ENCODE measurements at places on chromosomes 11 and 22. TPM values are rescaled to one million over a fixed set of nuclear protein-coding genes. Genes with fewer than 3 reads are reported as not detected.

DNA sequence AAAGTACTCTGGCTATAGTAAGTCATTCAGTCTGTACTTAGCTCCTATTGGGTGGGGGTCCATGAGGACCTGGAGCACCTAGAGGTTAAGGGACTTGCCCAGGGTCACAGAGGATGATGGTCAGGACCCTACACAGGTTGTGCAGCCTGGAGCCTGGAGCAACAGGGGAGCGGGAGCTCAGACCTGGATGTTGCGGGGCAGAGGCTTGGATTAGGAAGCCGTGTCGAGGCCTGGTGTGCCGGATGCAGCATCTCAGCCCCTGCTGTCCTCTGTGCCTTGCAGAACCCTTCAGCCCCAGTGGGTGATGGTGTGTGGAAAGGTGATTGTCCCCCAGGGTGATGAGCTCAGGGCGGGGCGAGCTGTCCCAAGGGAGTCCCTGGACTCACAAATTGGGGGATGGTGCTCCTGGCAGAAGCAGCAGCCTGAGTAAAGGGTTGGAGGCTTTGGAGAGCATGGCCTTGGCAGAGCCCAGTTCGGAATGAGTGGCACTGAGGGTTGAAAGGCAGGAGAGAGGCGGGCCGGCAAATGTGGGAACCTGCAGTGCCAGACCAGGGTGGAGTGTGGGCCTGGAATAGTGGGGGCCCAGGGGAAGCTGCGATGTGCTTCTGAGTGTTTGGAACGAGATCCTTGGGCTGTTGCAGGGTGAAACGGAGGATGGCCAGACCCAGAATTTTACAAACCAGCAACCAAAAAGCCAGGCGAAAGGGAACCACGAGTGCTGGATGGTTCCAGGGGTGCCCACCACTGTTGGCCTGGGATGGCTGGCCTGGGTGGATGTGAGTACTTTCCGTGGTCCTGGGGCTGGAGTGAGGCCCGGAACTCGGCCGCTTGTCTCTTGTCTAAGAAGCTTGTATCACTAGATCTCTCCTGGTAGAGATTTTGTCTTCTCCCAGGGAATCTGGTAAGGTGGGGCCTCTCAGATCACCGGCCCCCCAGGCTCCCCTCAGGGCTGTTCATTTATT, 2.9 kb downstream of the TPCN2 start:
- DNase-seq, result no peak

Gene MMP1
- total RNA-seq, result not detected

DNA sequence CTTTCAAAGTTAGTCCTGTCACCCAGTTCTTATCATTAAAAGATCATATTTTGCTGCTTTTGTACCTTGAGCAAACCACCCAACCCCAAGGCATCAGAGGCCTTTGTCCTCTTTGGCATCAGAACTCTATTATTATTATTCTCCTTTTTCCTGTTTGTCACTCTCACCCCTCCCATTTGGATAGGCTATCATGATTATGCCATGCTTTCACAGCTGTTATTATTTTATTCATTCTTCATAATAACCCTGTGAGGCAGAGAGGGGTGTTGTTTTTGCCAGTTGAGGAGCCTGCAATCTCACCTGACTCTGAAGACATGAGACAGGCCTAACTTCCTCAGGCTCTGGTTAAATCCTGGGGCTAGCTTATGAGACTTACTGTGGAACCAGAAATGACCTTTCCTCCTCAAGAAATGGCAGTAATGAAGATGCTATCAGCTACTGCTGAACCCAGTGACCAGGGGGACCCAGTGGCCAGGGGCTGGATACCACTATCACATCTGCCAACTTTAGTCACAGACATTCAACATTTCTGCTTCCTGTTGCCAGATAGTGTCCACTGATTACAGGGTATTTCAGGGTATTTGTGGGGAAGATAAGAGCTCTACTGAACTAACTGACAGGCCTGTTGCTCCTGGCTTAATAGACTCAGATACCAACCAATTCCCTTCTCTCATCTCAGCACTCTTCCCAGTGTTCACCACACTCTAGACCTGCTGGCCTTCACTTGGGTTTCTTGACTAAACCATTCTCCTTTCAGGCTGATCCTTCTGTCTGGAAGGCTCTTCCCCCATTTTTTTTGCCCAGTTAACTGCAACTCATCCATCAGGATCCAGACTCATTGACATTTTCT, 11.8 kb upstream of the SWAP70 start:
- no peak for DNase-seq

Gene DMC1
- total RNA-seq, result 6.8 TPM

DNA sequence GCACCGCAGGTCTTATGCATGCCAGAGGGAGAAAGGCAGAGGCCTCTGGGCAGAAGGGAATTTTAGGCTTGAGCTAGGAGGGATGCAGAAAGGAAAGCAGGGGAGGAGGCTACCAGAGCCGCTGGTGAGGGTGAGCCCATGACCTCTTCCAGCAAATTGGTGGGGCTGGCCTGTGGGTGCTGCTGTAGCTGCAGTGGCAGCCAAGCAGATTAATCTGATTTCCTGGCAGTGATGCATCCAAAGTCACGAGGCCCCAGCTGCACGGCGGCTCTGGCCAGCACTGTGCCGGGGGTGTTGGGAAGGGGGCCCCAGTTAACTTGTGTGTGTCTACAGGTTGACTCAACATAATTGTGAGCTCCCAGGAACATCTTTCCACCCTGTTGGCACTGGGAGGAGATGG, 41.4 kb upstream of the B3GAT1 start:
- no peak for DNase-seq

DNA sequence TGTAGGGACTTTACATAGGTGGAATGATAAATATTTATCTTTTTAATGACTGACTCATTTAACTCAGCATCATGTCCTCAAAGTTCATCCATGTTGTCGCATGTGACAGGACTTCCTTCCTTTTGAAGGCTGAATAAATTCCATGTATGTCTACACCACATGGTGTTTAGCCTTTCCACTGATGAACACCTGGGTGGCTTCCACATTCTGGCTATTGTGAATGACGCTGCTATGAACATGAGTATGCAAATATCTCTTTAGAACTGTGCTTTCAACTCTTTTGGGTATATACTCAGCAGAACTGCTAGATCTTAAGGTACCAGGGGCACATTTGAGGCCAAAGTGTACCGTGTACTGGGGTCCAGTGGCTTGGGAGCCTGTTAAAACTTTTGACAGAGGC, 24.1 kb downstream of the LARGE1 start:
- DNase-seq, result no peak

DNA sequence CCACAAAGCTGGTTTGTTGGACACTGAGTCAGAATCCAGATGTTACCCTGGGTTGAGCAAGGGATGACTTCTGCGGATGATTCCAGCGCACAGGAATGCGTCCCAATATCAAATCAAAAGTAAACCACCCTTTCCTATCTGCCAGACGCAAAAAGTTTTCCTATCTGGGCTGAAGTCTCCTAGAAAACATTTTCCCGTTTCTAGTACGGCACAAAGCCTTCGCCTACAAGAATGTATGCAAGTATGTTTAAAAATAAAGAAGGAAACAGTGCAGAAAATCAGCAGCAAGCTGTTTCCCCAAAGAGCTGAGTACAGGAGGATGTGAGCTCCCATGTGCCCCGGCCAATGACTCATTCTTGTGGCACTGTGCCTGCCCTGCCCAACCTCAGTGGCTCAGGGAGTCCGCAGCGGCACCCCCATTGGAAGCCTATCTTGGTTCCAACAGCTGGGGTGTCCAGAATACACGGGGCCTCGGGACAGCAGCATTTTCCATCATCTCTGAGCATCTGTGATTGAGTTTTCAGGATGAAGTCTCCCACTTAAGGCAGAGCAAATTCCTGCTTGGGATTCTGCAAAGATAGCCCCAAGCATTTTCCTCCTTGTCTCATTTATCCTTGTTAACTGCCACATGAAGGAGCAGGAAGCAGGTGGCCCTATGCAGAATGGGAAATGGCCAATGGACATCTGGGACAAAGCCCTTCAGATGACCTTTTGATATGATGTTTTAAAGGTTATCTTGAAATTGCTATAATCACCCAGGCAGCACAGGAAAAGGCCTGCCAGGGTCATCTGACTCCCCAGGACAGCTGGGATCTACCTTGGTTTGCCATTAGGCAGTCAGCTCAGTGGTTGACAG, 17.5 kb downstream of the KCNJ5 start:
- DNase-seq, result no peak

Gene GAB2
- total RNA-seq, result 4.3 TPM

- no peak for DNase-seq
Measured at GRCh38 chr22:26986884-26987283, 329.5 kb downstream of the MIAT start.

Gene APOBEC3H
- total RNA-seq, result 0.48 TPM

All from H9 (cell line).